ENCODE measurements at places on chromosomes 11 and 22.

GRCh38 chr11:88377144-88377543 is 39.6 kb upstream of the CTSC start:
- DNase-seq: no peak

GRCh38 chr11:35846874-35847273 is 97.0 kb upstream of the LDLRAD3 start:
- DNase-seq: no peak

DNA sequence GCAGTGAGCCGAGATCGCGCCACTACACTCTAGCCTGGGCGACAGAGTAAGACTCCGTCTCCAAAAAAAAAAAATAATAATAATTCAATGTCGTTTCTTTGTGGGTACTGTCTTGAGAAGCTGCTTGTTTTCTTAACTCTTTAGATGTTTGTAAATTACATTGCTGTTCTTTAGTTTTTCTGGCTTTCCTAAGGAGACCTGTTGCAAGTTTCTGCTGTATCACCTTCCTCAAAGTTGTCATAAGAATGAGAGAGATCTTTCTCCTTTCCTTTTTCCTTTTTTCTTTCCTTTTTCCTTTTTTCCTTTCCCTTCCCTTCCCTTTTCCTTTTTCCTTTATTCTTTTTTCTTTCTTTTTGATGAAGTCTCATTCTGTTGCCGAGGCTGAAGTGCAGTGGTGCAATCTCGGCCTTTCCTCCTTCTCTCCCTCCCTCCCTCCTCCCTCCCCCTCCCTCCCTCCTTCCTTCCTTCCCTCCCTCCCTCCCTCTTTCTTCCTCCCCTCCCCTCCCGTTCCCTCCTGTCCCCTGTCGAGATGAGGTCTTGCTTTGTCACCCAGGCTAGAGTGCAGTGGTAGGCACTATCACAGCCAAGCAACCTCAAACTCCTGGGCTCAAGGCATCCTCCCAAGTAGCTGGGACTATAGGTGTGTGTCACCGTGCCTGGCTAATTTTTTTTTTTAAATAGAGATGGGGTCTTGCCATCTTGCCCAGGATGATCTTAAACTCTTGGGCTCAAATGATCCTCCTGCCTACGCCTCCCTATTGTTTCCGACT is 15.3 kb downstream of the HIPK3 start:
- no peak for DNase-seq

- DNase-seq: no peak
These were observed 30.2 kb downstream of the LRP5 start for GRCh38 chr11:68342459-68343158.

DNA sequence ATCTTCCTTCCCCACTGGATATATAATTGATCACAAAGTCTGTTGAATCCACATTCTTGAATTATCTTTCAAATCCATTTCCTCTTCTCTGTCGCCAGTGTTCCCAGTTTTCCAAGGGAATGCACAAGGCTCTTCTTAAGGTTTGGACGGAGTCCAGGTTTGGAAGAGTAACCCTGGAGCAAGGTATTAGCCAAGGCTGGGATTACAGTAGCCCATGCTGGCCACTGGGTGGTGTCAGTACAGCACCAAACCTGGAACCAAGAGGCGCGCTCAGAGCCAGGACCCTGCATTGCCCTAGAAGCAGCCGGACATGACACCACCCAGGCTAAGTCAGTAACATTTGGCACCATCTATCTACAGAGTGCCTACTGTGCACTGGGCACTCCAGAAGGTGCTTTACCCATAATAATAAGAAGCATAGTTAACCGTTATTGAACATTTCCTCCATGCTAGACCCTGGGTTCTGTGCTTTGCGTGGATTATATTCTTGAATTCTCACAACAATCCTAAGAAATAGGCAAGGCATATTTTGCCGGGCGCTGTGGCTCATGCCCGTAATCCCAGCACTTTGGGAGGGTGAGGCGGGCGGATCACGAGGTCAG is 48.0 kb upstream of the CLPB start:
- DNase-seq: peak; percentile 84

- DNase-seq: no peak
These were observed 12.9 kb upstream of the CRKL start for GRCh38 chr22:20904008-20904979.

GRCh38 chr11:75763846-75764245 is 4.7 kb upstream of the DGAT2 start:
- no peak for DNase-seq

DNA sequence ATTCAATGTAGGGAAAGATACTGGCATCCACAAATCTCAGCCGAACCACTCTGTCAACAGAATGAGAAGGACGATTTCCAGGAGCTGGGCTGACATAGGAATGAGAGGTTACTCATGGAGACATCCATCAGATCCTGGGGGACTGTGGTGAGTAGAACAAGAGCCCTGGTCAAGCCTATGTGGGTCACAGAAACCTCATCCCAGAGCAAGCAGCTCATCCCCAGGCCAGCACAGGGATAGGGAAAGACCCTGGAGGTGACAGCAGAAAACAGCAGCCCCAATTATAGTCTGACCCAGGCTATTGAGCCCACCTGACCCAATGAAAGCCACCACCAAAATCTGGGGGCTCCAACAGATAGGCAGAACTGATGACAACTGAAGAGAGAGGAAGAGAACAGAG is 128.0 kb upstream of the SERPIND1 start:
- DNase-seq: no peak

GRCh38 chr11:64536396-64536941 is 54.6 kb upstream of the SLC22A12 start:
- DNase-seq: no peak

GRCh38 chr11:105032495-105032894 is 2.4 kb downstream of the CASP1 start:
- DNase-seq: no peak

DNA sequence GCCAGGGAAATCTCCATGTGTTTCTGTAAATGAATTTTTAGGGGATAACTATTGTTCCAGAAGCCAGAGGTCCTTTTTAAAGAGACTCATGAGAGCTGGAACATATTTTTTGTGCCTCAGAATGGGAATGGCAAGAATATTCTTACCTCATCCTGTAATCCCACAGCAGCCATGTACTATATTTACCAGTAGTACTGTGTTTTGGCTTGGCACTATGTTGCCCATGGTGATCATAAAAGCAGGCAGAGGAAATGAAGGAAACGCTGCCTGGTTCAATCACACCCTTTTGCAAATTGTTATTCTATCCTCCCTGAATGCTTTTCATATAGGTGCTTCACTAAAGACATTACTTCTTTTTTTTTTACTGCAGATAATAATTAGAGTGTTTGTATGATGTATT is 81.0 kb downstream of the ANO3 start:
- no peak for DNase-seq

DNA sequence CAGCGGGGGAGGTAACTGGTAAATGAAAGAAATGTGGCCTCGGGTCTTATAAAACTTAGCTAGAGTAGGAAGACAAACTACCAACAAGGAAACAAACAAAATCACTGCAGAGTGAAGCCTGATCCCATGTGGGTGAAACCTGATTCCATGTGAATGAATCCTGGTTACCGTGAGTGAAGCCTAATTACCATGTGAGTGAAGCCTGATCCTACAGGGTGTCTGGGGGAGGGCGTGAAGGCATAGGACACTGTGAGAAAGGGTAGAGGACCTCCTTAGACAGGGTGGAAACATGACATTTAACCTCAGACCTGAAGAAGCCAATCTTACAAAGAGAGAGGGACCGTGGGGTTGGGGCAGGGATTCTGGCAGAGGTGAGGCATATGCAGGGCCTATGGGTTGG is 106.2 kb upstream of the USP47 start:
- no peak for DNase-seq

GRCh38 chr11:6920702-6921101 is at the start of gene OR2D3:
Gene OR2D3, plus strand, starts transcription at chr11:6921002. Its CDS starts 0 bp downstream, at chr11:6921002.
- DNase-seq: no peak

DNA sequence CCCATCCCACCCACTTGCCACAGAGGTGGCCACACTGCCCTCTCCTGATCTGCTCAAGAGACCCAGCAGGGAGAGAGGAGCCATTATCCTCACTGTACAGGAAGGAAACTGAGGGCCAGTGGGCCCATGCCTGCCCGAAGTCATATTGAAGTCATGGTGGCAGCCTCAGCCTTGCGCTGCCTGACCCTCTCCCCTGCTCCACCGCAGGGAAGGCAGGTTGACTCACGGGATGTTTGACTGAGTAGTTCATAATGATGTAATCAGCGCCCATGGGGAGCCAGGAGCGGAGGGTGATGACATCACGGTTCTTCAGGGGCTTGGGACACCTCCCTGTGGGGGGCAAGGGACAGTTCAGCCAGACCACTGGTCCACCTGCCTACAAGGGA is 6.1 kb upstream of the ARAP1 start:
- no peak for DNase-seq

- peak; percentile 52 for DNase-seq
These were observed 33.5 kb downstream of the ETS1 start for GRCh38 chr11:128553662-128554362.

GRCh38 chr22:38214302-38215056 is 12.7 kb downstream of the MAFF start:
- DNase-seq: peak; percentile 44

DNA sequence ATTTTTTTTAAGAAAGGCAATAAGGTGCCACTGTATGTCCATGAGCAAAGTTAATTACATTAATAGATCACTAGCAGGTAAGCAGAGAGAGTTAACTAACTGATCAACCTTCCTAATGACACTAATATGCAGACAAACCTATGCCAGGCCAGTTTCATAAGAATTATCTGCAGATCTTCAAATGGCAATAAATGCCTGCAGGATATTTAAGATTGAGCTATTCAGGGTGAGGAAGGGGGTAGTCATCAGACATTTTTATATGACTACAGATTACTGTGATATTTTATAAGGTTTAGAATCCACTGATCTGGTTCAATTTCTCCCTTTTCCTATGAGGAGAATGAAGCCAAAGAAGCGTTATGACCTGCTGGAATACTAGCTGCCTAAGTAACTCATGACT is 30.2 kb downstream of the CARD18 start:
- no peak for DNase-seq

- no peak for DNase-seq
These were observed 29.8 kb upstream of the TMEM135 start for GRCh38 chr11:87007963-87008362.

DNA sequence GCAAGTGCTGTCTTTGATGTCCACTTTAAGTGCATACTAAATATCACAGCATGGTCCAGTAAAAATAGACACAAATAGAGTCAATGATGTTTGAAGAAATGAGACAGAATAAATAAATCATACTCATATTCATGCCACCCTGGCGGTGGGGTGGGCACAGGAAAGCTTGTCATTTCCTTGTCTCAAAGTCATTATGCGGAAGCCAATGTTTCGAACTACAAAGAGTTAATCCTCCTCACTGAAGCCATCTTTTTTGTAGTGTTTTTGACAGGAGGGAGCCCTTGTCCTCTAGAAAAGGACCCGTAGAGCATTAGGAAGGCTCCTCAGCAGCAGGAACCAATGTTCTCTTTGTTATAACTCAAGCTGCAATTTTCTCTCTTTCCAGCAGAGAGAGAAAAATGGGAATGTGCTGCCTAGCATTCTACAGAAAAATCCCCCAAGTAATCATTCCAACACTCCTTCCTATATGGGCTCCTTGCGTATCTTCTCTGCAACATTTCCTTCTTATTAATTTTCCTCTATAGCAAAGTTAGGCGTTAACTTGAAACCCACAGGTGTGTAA is 30.6 kb downstream of the SC5D start:
- no peak for DNase-seq

DNA sequence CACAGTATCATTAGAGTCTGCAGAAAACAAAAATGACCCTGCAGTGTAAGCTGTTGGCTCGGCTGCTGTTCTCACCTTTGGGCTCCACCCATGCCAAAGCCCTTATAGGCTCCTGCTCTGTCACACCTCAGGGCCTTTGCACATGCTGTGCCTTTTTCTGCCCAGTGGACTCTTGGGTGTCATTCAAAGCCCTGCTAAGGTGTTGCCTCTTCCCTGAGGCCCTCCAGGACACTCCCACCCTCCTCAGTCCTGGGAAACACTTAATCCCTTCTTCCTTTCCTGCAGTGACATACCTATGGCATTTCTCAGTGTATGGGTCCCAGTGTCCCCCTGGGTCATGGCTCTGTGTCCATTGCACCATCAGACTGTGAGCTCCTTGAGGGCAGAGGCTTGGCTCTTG is 29.1 kb upstream of the CACNG2 start:
- no peak for DNase-seq

DNA sequence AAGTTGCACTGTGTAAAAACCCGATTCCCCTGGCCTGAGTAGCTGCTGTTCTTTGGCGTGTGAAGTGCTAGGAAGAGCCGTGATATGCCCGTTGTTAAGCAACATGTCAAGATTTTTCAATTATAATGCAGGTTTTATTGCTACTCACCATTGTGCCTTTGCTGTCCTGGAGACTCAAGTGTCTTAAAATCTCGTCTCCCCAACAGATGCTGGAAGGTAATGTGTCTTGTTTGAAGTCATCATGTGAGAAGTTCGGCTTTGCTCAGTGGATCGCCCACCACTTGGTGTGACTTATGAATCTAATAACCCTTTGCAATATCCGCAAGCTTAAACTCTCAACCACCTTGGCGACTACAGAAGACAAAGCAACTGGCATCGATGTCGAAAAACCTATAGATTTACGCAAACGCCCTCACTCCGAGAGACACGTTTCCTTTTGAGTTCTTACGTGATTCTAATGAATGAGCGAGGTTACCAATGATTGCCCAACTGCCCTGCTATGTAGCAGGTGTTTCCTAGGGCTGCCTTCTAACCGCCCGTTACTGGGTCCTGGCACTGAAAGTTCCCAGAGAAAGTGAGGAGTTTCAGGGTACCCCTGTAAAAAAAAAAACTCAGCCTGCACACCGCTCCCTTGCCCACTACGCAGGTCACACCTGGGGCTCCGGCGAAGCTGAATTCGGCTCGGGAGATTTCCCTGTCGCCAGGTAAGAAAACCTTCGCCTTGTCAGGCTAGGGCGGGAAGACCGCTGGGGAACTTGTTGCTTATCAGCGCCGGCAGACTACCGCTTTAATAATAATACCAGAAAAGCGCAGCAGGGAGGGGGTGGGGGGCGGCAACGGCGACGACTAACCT is 21.2 kb upstream of the BDNF start:
- no peak for DNase-seq

GRCh38 chr22:23029521-23030228 is 40.6 kb upstream of the GNAZ start:
- no peak for DNase-seq

DNA sequence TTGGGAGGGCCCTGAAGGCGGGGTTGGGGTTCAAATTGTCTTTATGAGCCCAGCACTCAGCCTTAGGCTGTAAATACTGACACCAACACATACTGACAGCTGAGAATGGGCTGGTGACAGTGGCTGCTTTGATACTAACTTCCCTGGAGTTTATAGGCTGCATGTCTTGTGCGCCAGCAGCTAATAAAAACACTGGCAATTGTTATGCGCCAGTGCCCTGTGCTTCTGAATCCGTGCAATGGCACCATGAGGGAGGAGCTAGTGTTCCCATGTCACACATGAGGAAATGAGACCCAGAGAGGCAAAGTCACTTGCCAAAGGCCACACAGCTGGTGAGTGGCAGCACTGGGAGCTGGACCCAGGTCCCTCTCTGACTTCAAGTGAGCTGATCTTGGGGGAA is 23.8 kb downstream of the SHISAL1 start:
- no peak for DNase-seq

- DNase-seq: no peak
These were observed 257.5 kb upstream of the MTNR1B start for GRCh38 chr11:92711926-92712325.

- peak; percentile 96 for DNase-seq
These were observed 2.1 kb downstream of the MED15 start for GRCh38 chr22:20509344-20510047.

All from lung microvascular endothelial cell (primary cell).